H1 (cell line): ENCODE measurements at places on chromosomes 7 and 10.
A peak's percentile ranks its signal among the peaks of the same experiment; 100 is the strongest.

GRCh38 chr10:11602358-11602757, 9.1 kb downstream of the USP6NL start:
- H3K4me3 ChIP-seq = no peak overlapping the region
- H3K27me3 ChIP-seq = no peaks in the 10 kb centered on the region
- H3K36me3 ChIP-seq = no peaks in the 10 kb centered on the region

GRCh38 chr10:105207476-105207995, 566.4 kb downstream of the SORCS3 start:
- no peak overlapping the region for H3K27ac ChIP-seq
- no peak for DNase-seq
- no peaks in the 10 kb centered on the region for H3K36me3 ChIP-seq
- H3K27me3 ChIP-seq = no peaks in the 10 kb centered on the region
- no peak overlapping the region for H3K4me3 ChIP-seq

DNA sequence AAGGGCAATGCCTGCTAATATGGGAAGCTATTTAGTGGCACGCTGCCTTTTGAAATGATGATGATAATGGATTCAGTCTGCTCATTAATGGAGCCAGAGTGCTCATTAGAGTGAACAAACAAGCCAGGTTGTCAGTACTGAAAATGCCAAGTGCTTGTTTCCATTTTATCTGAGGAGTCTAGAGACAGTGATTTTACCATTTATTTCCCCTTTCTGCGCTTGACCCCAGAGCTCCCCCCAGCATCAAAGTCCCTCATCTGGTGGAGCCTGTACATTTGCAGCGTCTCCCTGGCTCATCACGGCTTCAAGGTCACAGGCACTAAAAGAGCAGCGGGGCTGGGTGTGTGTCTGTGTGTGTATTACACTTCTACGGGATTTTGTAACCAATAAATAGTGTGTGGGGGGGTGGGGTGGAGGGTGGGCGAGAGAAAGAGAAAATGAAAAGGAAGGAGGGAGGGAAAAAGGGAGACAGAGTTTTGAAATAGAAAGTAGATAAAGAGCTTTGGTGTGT, 553.8 kb downstream of the TFEC start:
- no peak overlapping the region for H3K27ac ChIP-seq
- H3K27me3 ChIP-seq = no peaks in the 10 kb centered on the region
- no peaks in the 10 kb centered on the region for H3K36me3 ChIP-seq

DNA sequence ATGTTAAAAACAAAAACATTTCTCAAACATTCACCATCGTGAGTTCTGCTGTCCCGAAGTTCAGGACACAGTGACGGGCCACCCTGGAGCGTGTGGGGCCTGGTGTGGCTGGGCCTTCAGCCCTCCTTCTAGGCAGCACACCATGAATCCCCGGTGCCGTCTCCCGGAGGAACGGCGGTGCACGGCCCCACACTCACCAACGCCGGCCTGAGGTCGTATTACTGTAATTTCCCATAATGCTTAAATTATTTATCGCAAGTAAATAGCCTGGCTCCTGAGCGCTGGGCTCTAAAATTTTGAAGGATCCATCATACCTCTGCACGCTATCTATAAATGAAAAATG, 1.4 kb downstream of the STK32C start:
- H3K27me3 ChIP-seq = peaks cover 37% of the 10 kb centered on the region; the same call in 1 of the 2 replicates
- DNase-seq = no peak
- H3K36me3 ChIP-seq = no peaks in the 10 kb centered on the region
- H3K27ac ChIP-seq = no peak overlapping the region
- H3K4me3 ChIP-seq = peak overlapping the region; percentile 66; the same call in 1 of the 2 replicates
- H3K4me1 ChIP-seq = peaks cover 4% of the 10 kb centered on the region

- H3K36me3 ChIP-seq = no peaks in the 10 kb centered on the region
- no peaks in the 10 kb centered on the region for H3K4me1 ChIP-seq
- no peak for DNase-seq
Observed at GRCh38 chr10:49761201-49761788, 828 bp downstream of the OGDHL start.

GRCh38 chr7:85065306-85065705, 121.5 kb downstream of the SEMA3D start:
- H3K4me1 ChIP-seq = no peaks in the 10 kb centered on the region
- H3K36me3 ChIP-seq = no peaks in the 10 kb centered on the region
- no peak overlapping the region for H3K4me3 ChIP-seq
- no peaks in the 10 kb centered on the region for H3K27me3 ChIP-seq
- no peak overlapping the region for H3K27ac ChIP-seq

GRCh38 chr10:91935886-91936285, 12.3 kb downstream of the BTAF1 start:
- H3K36me3 ChIP-seq = peaks cover 41% of the 10 kb centered on the region
- no peak overlapping the region for H3K4me3 ChIP-seq
- H3K27me3 ChIP-seq = no peaks in the 10 kb centered on the region
- DNase-seq = no peak

GRCh38 chr10:43752682-43753081, 104.0 kb upstream of the ZNF32 start:
- H3K36me3 ChIP-seq = no peaks in the 10 kb centered on the region
- no peak for DNase-seq
- H3K27me3 ChIP-seq = no peaks in the 10 kb centered on the region
- H3K4me1 ChIP-seq = no peaks in the 10 kb centered on the region
- H3K27ac ChIP-seq = no peak overlapping the region

- no peak overlapping the region for H3K4me3 ChIP-seq
- no peaks in the 10 kb centered on the region for H3K4me1 ChIP-seq
- no peak for DNase-seq
- no peaks in the 10 kb centered on the region for H3K36me3 ChIP-seq
Observed at GRCh38 chr7:19378345-19378714, 233.1 kb upstream of the FERD3L start.

- no peak for DNase-seq
- no peak overlapping the region for H3K4me3 ChIP-seq
- H3K4me1 ChIP-seq = no peaks in the 10 kb centered on the region; the same call in none of the 2 replicates
- H3K27ac ChIP-seq = no peak overlapping the region
Observed at GRCh38 chr7:121752706-121753105, 120.3 kb upstream of the PTPRZ1 start.

DNA sequence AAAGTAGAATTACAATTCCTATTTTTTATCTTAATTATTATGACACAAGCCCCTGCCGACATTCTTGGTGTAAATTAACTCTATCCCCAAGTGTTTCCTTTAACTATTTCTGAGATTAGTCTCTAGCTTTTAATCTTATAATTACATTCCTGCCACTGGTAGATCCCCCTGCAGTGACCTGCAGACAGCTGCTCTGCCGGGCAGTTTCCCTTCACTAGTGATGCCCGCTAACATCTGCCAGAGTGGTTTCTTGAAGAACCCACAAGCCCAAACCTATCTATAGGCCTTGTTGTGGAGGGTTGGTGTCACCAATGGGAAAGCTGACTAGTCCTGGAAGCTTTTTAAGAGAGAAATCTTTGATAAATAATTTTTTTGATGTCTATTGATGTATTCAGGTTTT, 50.0 kb downstream of the ADAM22 start:
- H3K4me3 ChIP-seq = no peak overlapping the region
- H3K4me1 ChIP-seq = no peaks in the 10 kb centered on the region
- DNase-seq = no peak
- no peaks in the 10 kb centered on the region for H3K27me3 ChIP-seq

- DNase-seq = no peak
- H3K4me3 ChIP-seq = no peak overlapping the region
- H3K27me3 ChIP-seq = no peaks in the 10 kb centered on the region
- H3K27ac ChIP-seq = no peak overlapping the region
- no peaks in the 10 kb centered on the region for H3K36me3 ChIP-seq
- no peaks in the 10 kb centered on the region for H3K4me1 ChIP-seq
Observed at GRCh38 chr10:91541481-91541880, 91.4 kb downstream of the PPP1R3C start.

DNA sequence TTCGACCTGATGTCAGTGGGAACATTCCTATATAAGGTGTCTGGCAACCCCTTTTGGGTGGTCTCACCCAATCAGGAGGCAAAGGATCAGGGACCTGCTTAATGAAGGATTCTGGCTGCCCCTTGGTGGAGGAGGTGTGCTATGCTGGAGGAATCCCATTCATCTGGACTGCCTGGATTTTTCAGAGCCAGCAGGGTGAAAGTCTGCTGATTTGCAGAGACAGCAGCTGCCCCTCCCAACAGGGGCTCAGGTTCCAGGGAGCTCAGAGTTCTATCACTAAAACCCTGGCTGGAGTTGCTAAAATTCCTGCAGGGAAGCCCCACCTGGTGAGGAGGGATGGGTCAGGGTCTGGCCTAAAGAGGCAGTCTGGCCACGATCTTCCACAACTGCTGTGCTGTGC, 398.5 kb upstream of the CNTNAP2 start:
- H3K27ac ChIP-seq = peak overlapping the region; percentile 3; the same call in 1 of the 2 replicates
- no peak overlapping the region for H3K4me3 ChIP-seq
- H3K36me3 ChIP-seq = no peaks in the 10 kb centered on the region
- DNase-seq = peak; percentile 50

- H3K4me1 ChIP-seq = no peaks in the 10 kb centered on the region
- no peak overlapping the region for H3K4me3 ChIP-seq
- no peaks in the 10 kb centered on the region; the same call in 1 of the 2 replicates for H3K36me3 ChIP-seq
- no peak for DNase-seq
- no peaks in the 10 kb centered on the region for H3K27me3 ChIP-seq
Observed at GRCh38 chr10:127320176-127320575, 123.8 kb upstream of the INSYN2A start.

DNA sequence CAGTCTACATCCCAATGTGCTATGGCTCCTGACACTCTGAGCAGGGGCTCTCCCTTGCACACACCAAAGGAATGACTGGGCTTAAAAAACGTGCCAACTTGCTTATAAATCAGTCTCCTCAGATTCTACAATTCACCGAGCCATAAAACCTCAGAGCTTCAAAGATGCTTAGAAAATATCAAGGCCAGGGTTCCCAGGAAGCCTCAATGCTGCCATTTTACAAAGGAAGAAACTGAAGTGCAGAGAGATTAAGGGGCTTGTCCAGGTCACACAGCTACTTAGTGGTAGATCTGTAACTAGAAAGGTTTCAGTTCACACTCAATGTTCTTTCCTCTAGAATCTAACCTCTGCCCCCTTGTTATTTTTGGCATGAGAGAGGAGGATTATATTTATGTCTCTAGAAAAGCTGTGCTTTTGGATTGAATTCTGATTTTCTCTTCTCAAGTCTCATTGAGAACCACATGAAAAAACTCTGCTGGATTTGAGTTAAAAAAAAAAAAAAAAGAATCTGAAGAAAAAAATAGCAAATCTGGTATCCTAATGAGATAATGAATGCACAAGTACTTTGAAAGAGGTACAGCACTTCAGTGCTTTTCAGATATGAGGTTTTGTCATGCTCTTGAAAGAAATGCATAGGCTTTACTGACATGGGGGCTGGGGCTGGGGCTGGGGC, 22.3 kb upstream of the TSPAN33 start:
- no peak overlapping the region for H3K27ac ChIP-seq

DNA sequence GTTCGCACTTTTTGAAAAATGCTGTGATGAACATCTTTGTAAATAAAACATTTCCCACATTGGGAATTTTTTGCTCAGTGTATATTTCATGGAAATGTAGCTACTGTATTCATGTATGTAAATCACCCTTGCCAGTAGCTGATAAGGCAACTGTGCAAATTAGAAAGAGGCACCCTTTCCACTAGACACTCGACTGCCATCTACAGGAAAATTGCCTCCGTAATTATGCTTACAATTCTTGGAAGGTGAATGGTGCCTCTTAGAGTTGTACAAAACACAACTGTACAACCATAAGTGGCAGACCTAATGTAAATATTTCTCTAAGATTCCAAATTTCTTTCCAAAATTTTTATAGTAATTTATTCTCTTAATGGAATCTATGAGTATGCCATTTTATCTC, 491.7 kb downstream of the CCSER2 start:
- no peak overlapping the region for H3K4me3 ChIP-seq
- H3K4me1 ChIP-seq = no peaks in the 10 kb centered on the region
- no peaks in the 10 kb centered on the region for H3K27me3 ChIP-seq
- H3K36me3 ChIP-seq = no peaks in the 10 kb centered on the region
- DNase-seq = no peak
- H3K27ac ChIP-seq = no peak overlapping the region

DNA sequence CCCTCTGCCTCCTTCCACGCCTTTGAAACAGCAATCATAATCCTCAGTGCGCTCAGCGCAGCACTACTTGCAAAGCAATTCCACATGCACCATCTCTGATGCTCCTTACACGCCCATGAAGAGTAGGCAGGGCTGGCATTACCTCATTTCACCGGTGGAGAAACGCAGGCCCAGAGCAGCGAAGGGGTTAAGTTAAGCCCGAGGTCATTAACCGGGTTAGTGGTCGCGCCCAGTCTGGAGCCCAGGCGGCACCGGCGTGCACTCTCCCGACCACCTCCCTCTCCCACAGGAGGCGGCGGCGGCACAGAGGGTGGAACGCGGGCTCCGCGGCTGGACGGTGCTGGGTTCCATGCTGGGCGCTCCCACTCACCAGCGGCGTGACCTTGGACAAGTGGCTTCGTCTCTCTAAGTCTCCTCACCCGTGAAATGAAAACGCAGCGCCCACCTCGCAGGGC, 515 bp downstream of the FASTK start:
- H3K4me1 ChIP-seq = peaks cover 25% of the 10 kb centered on the region
- peak overlapping the region; percentile 76 for H3K27ac ChIP-seq
- peak overlapping the region; percentile 92 for H3K4me3 ChIP-seq
- peaks cover 5% of the 10 kb centered on the region; the same call in 1 of the 2 replicates for H3K27me3 ChIP-seq

DNA sequence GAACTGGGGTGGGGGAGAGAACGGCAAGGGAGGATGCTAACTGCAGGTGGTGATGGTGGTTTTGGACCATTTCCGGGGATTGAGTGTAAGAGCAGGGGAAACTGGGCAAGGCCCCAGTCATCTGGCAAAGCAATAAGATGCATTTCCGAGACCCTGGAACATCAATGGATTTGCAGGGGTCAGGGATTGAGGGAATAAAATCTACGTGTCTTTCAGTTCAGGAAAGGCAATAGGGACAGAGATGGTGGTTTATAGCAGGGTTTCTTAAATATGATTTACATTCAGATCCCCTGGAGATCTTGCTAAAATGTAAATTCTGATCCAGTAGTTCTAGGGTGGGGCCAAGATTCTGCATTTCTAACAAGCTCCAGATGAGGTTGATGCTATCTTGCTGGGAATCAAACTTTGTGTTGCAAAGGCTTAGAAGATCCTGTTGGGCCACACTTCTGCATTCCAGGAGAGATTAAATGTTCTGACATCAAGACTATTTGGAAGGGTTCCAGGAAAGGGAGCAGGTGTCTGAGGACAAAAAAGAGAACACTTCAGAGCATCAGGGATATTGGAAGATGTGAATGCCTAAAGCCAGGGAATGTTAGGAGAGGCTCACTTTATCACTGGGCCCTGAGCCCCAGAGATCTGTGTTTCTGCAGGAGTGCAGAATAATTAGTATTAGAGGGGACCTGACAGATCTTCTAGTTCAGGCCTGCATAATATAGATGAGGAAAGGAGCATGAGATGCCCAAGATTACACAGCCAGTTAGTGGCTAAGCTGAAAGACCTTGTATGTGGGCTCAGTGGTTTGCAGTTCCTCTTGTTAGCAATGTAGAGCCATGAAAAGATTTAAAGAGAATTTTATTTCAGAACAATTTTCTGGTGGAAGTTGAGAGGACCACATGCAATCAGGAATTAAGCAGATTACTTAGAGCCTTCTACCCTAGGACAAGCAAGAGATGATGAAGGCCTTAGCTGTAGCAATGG, 32.4 kb downstream of the BLNK start:
- no peaks in the 10 kb centered on the region for H3K4me1 ChIP-seq
- no peaks in the 10 kb centered on the region for H3K36me3 ChIP-seq
- DNase-seq = no peak
- no peaks in the 10 kb centered on the region for H3K27me3 ChIP-seq
- H3K4me3 ChIP-seq = no peak overlapping the region

- H3K4me1 ChIP-seq = no peaks in the 10 kb centered on the region
- DNase-seq = no peak
- no peak overlapping the region for H3K4me3 ChIP-seq
- no peak overlapping the region for H3K27ac ChIP-seq
- H3K27me3 ChIP-seq = no peaks in the 10 kb centered on the region
Observed at GRCh38 chr7:84701524-84702306, 485.1 kb downstream of the SEMA3D start.

- H3K4me3 ChIP-seq = no peak overlapping the region
- DNase-seq = no peak
- H3K27me3 ChIP-seq = no peaks in the 10 kb centered on the region
- 0 out of 2 replicates have a peak, but pooled peaks cover 6% of the 10 kb centered on the region for H3K4me1 ChIP-seq
- H3K36me3 ChIP-seq = no peaks in the 10 kb centered on the region
Observed at GRCh38 chr10:128429835-128430513, 303.8 kb upstream of the MKI67 start.
